ENCODE measurements at places on chromosomes 1 and 21.

DNA sequence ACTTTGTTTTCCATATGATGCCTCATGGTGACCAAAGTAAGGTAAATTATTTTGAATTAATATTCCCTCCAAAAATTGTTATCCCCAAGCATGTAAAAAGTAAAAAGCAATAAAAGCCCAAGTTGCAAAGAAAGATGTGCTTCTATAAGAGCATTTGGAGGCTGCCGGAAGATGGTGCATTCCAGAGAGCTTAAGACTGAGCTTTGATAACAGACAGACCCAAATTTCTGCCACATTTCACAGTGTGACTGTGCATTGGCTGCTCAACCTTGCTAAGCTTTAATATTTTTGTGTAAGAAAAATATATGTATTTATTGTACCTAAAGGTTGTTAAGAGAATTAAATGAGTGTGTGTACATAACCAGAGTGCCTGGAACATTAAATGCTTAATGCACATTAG, 67.9 kb downstream of the CYYR1 start:
- DNase-seq: no peak

- no peak for DNase-seq
Measured at GRCh38 chr1:33852711-33853110, 11.2 kb upstream of the HMGB4 start.

DNA sequence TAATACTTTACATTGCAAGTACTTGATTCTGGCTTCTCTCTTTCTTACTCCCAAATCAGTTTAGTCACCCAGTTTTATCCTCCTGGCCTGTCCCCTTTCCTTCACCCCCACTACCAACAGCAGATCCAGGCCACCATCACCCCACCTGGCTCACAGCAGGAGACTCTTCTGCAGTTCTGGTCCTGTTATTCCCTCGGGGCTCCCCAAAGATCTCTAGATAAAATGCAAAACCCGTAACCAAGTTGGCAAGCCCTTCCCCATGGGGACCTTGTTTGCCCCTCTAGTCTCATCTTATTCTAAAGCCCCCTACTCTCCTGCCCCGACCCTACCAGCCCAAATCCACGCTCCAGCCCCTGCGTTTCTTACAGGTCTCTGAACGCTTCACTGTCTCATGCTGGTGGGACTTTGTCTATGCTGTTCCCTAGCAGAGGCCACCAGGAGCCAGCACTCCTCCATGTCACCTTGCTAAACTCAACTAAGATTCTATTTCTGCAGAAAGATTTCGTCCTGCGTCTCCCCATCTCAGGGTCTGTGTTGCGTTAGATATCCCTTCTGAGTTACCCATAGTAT, 4.0 kb downstream of the ABCG1 start:
- DNase-seq: peak; percentile 30

GRCh38 chr21:42129300-42130266, 58.5 kb downstream of the UMODL1 start:
- no peak for DNase-seq

DNA sequence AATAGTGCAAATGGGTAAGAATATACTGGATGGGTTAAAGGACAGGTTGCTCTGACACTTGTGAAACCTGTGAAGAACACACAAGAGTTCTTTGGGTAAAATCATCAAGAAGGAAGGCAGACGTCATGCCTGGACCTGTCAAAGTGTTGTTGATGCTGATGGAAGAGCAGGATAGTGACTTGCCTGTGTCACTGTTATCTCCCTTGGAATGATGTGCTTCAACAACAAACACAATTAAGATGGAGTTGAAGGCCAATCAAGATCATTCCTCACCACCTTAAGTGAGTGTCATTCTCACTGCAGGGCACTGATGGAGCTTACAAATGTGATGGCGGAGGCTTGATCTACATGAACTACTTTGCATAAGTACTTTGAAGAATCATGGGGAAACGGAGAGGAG, 73.2 kb downstream of the LRRN2 start:
- no peak for DNase-seq

- DNase-seq: no peak
Measured at GRCh38 chr1:201172999-201173610, 17.5 kb upstream of the IGFN1 start.

DNA sequence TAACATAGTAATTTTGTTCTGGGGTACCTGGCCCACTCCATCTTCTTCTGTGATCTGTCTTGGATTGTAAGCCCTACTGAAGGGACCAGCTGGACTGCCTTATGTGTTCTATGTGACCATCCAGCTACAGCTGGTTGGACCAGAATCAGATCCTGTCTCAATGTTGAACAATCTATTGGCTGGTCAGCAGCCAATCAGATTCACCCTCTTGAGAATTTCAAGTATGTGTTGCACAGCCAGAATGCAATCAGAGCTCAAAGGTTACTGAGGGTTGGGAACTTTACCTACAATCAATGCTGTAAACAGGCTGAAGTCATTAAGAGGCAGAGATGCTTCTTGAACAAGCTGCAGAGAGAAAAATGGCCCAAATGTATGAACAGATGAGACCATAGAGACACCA, 61.9 kb downstream of the KCNC4 start:
- no peak for DNase-seq

- DNase-seq: no peak
Measured at GRCh38 chr1:206517784-206518183, 10.5 kb downstream of the RASSF5 start.

DNA sequence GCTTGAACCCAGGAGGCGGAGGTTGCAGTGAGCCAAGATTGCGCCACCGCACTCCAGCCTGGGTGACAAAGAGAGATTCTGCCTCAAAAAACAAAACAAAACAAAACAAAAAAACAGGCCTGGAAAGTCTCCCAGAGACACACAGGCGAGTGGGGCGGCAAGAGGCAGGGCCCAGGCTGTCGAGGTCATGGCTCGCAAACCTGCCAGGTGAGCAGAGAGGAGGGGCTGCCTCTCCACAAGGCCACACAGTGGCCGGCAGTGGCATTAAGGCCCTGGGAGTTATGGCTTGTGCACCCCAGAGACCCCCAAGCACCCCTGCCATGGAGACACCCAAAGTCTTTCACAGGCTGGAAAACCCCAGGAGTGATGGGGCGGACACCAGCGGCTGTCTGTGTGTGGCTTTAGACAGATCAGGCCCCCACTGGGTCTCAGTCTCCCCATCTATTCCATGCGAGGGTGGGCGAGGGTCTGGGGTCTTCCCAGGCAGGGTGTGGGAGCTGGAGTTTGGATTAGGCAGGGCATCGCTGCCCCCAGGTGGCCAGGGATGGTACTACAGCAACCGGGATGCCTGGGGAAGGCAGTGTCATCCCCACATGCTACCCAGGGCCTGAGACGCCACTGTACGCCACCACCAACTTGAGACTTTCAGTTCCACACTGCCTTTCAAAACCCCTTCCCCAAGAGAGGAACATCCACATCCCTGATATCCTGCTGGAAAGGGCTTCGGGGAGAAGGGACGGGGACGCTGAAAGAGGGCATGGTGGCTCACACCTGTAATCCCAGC, 7.3 kb upstream of the CTRC start:
- DNase-seq: peak; percentile 80

DNA sequence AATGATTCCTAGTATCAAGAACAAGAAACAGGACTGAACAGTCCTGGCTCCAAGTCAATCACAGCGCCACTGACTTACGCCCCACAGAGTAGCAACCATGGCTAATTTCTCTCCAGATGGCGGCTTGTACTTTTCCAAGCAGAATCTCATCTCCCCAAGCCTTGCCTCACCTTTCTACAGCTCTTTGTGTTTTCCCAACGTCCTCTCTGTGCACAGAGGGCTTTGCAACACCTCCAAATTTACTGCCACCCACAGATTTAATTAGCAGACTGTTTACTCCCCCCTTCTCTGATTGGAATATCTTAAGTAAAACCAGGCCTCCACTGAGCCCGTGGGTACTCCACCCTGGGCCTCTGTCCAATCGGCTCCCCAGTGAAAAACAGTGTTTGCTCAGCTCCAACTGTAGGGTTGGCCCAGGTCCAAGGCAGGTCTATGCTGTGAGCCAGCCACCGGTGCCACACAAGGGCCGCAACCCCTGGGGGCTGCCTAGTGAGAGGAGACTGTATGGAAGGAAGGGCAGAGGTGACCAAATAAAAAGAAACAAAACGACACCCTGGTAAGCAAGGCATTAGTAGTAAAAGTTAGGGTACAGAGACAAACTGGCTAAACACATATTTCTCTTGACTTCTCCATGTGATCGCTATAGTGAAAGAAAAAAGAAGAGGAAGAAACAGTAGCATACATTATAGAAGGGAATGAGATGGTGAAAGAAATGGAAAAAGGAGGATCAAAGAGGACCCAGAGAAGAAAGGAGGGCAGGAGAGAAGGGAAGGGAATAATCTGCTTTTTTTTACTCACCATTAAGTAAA, 128.4 kb upstream of the SOD1 start:
- no peak for DNase-seq

DNA sequence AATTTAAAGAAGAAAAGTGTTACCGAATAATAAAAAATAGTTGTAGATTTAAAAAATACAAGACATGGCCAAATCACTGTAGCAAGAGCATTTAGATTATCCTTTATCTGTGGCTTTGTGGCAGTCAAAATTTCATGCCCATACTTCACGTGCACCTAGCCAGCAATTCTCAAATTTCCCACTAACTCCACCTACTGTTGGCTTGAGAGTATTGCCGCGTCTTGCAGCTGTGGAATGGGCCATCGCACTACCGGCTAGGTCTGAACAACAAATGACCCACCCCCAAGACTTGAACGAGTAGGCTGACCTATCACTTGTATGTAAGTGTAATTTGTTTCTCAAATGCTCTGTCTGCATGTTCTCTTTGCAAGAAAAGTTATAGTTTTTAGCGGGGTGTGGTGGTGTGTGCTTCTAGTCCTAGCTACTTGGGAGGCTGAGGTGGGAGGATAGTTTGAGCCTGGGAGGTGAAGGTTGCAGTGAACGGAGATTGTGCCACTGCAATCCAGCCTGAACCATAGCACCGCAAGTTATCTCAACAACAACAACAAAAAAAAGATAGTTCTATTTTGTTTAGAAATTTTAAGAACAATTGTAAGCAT, 4.1 kb downstream of the KRTAP13-4 start:
- DNase-seq: peak; percentile 9

- DNase-seq: no peak
Measured at GRCh38 chr1:180181048-180181447, 26.4 kb downstream of the QSOX1 start.

DNA sequence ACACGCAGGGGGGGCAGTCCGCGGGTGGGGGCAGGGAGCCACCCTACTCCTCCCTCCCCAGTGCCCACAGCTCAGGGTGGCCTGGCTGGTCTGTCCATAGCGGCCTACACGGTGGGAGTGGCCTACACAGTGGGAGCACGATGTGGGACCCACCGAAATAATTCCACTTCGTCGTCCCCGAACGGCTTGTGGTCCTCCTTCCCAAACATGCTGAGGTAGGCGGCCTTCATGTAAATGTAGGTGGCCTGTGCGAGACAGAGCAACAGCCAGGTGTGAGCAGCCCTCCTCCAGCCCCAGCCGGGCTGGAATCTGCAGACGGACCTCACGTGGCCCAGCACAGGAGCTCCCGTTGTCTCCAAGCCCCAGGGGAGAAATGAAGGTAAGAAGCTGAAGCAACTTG, 34.4 kb downstream of the TTC39A start:
- DNase-seq: no peak

DNA sequence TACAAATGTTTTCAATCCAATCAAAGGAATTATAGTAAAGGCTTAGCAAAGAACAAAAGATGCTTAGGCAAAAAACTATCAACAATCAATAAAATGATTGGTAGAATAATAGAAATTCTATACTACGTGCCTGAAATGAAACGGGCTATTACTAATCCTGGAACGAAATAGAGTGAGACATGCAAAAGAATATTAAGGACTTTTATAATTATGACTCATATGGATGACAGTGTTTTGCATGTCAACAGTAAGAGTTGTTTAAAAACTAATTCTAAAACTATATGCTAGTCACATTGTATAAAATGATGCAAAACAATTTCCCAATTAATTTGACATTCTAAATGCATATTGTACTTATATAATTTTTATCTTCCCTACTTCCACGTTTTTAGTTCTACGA, 35.6 kb downstream of the LRRIQ3 start:
- no peak for DNase-seq

DNA sequence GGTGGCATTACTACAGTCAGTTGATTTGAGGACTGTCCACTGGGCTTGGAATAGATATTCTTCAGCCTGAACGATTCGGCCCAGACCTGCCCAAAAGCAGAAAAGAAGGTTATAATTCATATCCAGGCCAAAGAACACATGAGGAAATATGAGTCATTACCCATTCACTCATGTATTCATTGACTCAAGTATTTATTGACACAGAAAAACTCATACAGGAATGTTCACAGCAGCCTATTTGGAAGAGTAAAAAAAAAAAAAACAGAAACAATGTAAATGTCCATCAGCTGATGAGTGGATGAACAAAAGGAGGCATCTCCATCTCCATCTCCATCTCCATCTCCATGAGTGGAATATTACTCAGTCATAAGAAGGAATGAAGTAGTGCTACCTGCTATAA, 15.9 kb downstream of the ZMYND12 start:
- DNase-seq: no peak

- DNase-seq: no peak
Measured at GRCh38 chr1:24344090-24344742, 25.1 kb downstream of the GRHL3 start.

- no peak for DNase-seq
Measured at GRCh38 chr21:42006765-42007164, 3.4 kb downstream of the ZBTB21 start.

- DNase-seq: no peak
Measured at GRCh38 chr1:27130798-27131197, 24.1 kb downstream of the SLC9A1 start.

- no peak for DNase-seq
Measured at GRCh38 chr1:217425422-217425821, 205.5 kb downstream of the GPATCH2 start.

DNA sequence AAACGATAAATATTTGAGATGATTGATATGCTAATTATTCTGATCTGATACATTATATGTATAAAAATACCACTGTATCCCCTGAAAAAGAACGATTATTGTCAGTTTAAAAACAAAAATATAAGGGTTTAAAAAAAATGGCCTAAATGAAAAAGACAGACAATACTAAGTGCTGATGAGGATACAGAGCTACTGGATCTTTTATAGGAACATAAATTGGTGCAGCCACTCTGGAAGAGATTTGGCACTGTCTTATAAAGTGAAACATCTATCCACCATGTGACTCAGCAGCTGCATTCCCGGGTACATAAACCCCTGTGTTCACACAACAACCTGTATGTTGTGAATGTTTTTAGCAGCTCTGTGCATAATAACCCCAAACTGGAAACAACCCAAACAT, 44.2 kb downstream of the KAZN start:
- no peak for DNase-seq
